ENCODE measurements at places on chromosomes 5 and 9.

DNA sequence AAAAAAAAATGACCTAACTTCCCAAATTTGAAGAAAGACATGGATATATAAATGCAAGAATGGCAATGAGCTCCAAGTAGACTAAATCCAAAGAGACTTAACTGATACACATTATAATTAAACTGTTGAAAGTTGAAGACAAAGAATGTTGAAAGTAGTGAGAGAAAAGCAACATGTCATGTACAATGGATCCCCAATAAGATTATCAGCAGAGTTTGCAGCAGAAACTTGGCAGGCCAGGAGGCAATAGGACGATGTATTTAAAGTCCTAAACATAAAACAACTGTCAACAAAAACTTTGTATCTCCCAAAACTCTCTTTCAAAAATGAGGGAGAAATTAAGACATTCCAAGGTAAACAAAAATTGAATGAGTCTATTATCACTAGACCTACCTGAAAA is 8.6 kb upstream of the DIRAS2 start:
- no peak for DNase-seq

- peak; percentile 44 for DNase-seq
Measured at GRCh38 chr9:105694848-105695581, 674 bp downstream of the TMEM38B start.

DNA sequence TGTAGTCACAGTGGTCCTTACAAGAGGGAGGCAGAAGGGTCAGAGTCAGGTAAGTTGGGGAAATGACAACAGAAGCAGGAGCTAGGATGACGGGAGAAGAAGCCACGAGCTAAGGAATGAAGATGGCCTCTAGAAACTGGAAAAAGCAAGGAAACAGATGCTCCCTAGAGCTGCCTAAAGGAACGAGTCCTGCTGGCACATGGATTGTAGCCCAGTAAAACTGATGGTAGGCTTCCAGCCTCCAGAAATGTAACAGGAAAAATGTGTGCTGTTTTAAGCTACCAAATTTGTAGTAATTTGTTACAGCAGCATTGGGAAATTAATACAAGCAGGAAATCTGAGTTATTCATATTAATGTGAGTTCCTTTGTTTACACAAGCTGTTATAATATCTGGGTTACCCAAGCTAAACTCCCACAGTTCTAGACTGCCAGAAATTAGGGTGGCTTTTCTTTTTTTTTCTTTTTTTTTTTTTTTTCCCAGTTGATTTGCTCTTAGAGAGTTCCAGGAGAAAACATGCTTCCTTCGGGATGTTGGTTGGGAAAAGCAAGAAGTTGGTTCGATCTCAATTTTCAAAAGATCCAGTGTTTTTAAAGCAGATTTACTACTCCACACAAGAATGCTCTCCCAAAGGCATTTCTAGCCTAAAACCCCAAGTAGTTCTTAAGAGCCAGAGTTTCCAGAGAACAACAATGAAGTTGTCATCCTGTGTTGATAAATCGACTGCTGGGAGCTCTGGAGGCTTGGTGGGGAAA is 400.0 kb upstream of the SLC24A2 start:
- DNase-seq = no peak

GRCh38 chr5:106818552-106818951 is 852.2 kb downstream of the EFNA5 start:
- no peak for DNase-seq

DNA sequence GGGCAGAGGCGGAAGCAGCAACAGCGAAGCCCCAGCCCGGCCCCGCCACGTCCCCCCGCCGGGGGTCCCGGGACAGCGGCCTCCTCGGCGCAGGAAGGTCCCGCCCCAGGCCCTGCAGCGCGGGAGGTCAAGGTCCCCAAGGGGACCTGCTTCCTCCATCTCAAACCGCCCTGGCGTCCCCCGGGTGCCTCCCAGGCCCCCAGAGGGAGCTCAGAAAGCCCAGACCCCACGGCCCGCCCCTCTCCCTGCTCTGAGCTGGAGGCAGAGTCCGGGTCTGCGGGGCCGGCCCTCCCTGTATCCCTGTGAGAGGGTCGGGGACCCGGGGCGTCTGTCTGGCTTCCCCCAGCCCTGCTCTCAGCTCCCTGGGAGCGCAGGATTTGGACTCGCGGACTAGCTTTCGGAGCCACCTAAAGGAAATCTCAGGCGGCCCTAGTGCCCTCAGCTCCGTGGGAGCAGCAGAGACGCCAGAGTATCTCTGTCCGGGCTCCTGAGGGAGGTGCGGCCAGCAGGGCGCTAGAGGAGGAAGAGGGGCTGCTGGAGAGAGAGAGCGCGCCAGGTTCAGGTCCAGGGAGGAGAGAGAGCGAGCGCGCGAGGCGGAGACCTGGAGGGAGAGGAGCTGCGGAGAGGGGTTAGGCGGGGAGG is 30.7 kb downstream of the EXOC3 start:
- DNase-seq = no peak

DNA sequence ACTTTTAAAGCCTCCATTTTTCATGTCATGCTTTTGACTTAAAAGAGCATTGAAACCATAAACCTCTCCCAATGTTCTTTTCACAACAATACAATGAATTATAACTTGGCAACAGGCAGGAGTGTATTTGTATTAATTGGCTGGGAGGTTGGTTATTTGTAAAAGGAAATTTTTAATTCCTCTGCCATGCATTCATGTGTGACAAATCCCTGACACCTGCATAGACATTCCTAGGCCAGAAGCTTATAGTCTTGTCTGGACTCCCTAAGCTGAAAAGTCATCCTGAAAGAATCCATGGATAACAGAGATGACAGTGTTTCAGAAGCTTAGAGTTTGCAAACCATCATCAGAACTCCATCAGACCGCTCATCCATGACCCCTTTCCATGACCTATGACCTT is 76.3 kb upstream of the PTGER4 start:
- no peak for DNase-seq

DNA sequence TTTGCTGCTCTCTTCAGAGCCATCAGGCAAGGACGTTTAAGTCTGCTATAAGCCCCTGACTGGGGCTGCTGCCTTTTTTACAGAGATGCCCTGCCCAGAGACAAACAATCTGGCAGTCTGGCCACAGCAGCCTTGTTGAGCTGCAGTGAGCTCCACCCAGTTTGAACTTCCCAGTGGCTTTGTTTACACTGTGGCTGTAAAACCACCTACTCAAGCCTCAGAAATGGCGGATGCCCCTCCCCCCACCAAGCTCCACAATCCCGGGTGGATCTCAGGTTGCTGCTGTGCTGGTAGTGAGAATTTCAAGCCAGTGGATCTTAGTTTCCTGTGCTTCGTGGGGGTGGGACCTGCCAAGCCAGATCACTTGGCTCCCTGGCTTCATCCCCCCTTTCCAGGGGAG is 59.7 kb upstream of the SNCAIP start:
- DNase-seq = no peak

DNA sequence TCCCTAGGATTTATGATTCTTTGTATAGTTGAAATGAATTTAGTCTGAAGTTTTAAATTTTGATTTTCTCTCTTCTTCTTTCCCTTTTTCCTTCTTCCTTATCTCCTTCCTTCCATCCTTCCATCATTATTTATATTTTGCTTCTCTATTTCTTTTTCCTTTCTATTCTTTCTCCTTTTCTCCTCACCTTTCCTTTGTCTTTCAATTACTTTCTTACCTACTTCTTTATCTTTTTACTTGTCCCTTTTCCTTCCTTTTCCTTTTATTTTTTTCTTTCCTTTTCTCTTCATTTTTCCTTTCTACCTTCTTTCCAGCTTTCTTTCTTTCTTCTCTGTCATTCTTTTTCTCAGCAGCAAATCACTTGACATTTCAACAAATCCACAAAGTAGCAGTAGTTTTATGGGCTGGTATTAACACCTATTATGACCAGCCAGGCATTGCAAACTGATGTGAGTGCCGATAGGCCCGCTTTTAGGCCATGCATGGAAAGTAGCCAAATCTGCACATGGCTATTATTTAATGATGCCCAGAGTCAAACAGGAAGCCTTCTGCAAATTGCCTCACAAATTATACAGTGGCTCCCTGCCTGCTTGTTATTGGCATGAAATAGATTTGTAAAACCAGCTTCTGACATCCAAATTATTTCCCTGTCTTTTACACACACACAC is 37.1 kb upstream of the NR3C1 start:
- no peak for DNase-seq

DNA sequence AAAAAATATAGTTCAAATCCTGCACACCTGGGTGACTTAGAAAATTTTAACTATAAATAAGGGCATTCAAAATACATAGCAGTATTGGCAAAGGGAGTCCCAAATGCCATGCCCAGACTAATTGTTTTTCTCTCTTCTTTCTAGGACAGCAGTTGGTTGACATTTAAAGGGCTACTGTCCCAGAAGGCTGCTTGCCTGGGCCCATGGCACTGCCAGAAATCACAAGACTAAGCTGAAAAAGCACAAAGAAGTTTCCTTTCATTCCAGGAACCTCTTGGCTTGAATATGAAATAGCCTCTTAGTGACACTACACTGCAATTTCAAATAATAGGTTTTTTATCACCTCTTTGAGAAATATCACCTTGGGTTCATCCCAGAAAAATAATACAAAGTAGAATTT is 388.9 kb upstream of the TRPC7 start:
- DNase-seq = no peak

DNA sequence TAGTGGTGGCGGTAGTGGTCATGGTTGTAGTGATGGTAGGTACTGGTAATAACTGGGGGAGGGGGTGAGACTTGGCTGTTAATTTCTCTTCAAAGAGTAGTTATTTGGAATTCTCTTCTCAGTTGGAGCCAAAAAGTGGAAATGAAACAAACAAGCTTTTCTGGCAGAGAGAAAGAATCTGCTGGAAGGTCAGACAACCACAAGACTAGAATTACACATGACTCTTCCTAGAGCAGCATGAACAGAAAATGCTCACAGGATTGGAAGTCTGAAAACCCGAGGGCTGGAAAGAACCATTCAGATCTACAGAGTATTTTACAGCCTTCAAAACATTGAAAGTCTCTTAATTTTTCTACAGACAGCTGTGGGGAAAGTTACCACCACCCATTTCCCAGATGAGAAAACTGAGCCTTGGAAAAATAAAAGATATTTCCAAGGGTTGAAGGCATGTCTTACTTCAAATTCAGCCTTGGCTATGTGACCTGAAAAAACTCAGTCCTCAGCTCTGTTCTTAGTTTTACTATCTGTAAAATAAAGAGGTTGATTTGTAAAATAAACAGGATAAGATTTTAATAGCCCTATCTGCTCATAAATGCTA is 42.9 kb upstream of the TRIM32 start:
- no peak for DNase-seq

DNA sequence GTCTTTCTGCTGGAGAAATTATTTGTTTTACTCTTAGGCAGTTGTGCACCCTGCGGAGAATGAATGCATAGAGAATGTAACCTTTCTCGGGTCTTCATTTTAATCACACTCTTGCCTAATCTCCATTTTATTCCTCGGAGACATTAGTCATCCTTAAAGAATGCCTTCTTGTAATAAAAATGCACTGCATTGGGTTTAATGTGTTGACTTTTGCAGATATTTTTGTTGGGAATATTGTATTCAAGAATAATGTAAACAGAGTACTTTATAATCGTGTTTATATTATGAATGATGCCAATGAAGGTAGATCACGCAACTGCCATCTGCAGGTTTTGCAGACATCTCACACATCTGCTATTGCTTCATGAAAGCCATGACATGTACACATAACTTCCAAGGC is 1093.9 kb upstream of the CDH6 start:
- no peak for DNase-seq

- DNase-seq = no peak
Measured at GRCh38 chr9:36318212-36318802, 60.1 kb upstream of the GNE start.

DNA sequence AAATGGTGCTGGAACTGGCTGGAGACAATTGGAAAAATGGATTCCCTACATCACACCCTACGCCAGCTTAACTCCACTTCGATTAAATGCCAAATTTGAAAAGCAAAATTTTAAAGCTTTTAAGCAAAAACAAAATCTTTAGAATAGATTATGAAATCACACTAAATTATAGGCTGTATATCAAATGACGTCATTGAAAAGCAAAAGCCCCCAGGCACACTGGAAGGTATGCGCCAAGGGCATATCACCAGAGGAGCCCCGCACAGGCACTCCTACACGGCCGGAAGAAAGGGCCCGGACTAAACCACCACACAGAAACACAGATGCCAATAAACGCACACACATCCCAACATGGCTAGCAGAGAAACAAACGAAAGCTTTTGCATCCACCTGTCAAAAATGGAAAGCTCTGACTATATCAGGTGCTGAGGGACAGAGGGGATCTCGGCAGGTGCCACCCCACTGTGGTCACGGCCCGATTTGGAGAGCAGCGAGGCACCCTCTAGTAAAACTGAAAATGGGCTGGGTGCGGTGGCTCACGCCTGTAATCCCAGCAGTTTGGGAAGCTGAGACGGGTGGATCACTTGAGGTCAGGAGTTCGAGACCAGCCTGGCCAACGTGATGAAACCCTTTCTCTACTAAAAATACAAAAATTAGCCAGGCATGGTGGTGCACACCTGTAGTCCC is 17.0 kb upstream of the MXD3 start:
- no peak for DNase-seq

- DNase-seq = no peak
Measured at GRCh38 chr9:76425677-76426453, 31.6 kb upstream of the RFK start.

GRCh38 chr9:100911273-100911672 is 117.3 kb upstream of the PLPPR1 start:
- DNase-seq = no peak

DNA sequence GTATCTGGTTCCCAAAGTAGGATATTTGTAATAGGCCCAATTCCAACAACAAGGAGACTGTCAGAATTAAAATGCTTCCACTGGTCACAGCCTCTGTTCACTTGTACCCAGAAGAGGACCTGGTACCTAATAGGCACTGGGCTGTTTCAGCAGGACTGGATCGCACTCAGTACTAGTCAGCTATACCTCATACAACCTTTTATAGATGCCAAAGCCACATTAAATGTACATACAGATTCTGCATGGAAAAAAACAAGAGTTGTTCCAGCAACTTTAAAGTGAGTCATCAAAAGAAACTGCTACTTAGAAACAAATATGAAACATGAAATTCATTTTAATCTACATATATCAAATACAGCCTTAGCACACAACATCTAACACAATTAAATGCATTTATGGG is 87.5 kb downstream of the GPR21 start:
- no peak for DNase-seq

DNA sequence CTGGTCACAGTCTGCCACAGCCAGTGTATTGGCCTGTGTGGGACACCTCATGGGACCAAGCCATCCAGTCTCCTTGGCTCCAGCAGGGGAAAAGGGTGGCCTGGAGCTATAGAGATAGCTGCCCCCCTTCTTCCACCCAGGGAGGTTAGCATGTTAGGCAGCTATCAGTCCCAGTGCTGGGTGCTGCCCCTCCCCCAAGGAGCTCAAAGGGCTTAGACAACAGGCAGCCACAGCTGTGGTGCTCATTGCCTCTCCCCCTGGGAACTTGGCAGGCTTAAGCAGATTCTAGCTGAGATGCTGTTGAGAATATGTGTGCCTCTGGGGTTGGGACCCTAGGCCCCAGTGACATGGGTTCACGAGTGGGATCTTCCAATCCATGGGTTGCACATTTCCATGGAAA is 226.0 kb upstream of the PTGER4 start:
- no peak for DNase-seq

GRCh38 chr9:116646661-116647514 is 40.2 kb upstream of the TRIM32 start:
- DNase-seq = no peak

GRCh38 chr5:116242343-116242742 is 157.5 kb downstream of the COMMD10 start:
- DNase-seq = no peak
